Mesenchymal stem cell (in vitro differentiated cells and primary cell): ENCODE measurements at places on chromosomes 5 and 9.

DNA sequence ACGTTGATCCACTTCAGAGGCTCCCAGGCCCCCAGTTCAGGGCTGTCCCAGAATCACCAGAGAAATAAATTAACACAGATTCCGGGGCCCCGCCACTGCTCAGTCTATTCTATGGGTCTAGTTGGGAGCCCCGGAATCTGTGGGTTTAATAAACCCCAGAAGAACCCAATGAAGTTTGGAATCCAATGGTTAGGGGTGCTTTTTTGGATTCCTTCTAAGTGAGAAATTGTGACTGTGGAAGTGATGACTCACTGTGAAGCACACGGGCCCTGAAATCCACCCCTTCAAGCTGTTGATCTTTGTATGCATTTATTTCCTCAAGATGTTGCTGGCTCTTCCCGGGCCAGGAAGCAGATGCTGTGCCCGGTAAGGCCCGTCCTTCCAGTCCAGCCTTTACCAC is 57.3 kb upstream of the SLC28A3 start:
- H3K4me3 ChIP-seq = no peak overlapping the region
- no peak overlapping the region for H3K27ac ChIP-seq
- no peaks in the 10 kb centered on the region for H3K36me3 ChIP-seq
- peaks cover 6% of the 10 kb centered on the region for H3K4me1 ChIP-seq
- DNase-seq = peak; percentile 56

DNA sequence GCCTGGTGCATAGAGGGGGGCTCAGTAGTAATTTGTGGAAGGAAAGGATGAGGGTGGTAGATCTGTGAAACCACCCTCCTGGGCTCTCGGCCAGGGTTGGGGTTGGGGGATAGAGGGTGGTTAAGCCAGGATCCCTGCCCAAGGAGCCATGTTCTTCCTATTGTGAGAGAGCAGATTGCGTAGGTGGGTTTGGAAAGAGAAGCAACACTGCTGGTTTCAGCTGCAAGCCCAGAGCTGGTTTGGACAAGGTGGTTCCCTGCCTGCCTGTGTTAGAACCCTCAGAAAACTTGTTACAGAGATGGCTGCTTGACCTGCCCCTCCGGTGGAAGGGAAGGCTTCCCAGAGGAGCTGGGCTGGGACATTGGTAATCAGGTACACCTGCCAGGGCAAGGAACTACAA is 131.2 kb upstream of the HAND1 start:
- H3K27me3 ChIP-seq = peaks cover 84% of the 10 kb centered on the region
- peaks cover 15% of the 10 kb centered on the region for H3K4me1 ChIP-seq
- H3K4me3 ChIP-seq = no peak overlapping the region
- H3K36me3 ChIP-seq = no peaks in the 10 kb centered on the region

DNA sequence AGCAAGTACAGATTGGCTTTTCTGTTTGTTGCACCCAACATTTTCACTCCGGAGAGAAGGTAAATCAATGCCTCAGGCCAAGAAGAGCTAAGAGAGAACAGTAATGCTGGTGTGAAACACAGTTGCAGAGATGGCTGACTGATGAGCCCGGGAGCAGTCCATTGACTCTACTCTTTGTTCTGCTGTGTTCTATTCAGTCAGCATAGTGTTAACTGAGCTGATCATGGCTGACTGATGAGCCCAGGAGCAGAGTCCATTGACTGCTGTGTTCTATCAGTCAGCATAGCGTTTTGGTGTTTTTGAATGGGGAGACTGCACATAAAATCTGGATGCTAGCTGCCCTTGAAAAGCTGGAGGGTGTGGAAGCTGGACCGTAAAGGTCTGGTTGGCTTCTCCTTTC is 141.4 kb downstream of the FRMD3 start:
- H3K4me1 ChIP-seq = no peaks in the 10 kb centered on the region
- no peaks in the 10 kb centered on the region for H3K27me3 ChIP-seq
- H3K4me3 ChIP-seq = no peak overlapping the region
- H3K27ac ChIP-seq = no peak overlapping the region
- H3K36me3 ChIP-seq = no peaks in the 10 kb centered on the region

DNA sequence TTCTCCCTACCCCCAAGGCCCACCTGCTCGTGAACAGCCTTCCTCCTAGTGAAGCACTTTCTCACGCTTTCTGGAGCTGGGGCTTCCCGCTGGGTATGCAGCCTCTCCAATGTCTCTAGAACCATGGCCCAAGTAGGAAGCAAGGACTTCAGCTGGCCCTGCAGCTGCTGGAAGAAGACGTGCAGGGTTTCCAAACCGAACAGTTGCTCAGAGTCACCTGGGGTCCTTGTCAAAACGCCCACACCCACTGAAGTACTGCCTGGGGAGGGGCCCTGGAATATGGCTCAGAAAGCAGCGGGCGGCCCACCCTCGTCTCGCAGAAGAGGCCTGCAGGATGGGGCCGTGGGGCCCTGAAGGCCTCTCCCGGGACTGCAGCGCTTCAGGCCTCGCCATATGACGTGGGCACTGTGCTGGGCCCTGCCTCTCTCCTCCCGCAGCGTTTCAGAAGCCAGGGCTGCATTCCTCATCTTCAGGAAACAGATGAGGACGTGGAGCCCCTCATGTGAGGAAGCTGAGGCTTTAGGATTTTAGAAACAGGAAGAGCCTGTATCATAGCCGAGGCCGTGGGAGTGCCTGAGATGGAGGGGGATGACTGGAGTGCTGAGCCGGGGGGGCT is 116.0 kb upstream of the LMX1B start:
- H3K4me3 ChIP-seq = no peak overlapping the region
- H3K27me3 ChIP-seq = peaks cover 11% of the 10 kb centered on the region
- H3K36me3 ChIP-seq = no peaks in the 10 kb centered on the region

- H3K4me1 ChIP-seq = no peaks in the 10 kb centered on the region
- no peak overlapping the region for H3K27ac ChIP-seq
- peak; percentile 43 for DNase-seq
- no peaks in the 10 kb centered on the region for H3K36me3 ChIP-seq
Observed at GRCh38 chr5:89457411-89458331, 574.7 kb upstream of the MEF2C start.

GRCh38 chr9:78213712-78214111 is 22.2 kb upstream of the CEP78 start:
- H3K4me1 ChIP-seq = peaks cover 2% of the 10 kb centered on the region
- H3K4me3 ChIP-seq = no peak overlapping the region
- H3K27ac ChIP-seq = peak overlapping the region; percentile 79
- H3K27me3 ChIP-seq = no peaks in the 10 kb centered on the region
- no peaks in the 10 kb centered on the region for H3K36me3 ChIP-seq

DNA sequence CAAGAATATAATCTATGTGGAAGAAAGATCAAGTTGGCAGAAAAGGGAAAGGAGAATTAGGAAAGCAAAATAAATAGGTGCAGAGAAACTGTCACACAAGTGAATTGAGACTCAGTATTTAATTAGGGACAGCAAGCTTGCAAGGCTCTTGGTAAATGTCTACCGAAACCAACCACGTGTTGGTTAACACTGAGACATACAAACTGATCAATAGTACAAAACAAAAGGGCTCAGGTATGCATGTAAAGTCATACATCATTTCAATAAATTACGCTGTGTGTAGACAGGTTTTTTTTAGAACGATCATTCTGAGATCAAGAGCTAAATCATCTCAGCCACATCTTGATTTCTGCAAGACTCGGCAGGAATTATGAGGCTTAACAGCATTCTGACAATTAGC is 225.4 kb downstream of the EBF1 start:
- DNase-seq = no peak
- H3K36me3 ChIP-seq = no peaks in the 10 kb centered on the region
- no peaks in the 10 kb centered on the region for H3K27me3 ChIP-seq
- H3K4me3 ChIP-seq = no peak overlapping the region

DNA sequence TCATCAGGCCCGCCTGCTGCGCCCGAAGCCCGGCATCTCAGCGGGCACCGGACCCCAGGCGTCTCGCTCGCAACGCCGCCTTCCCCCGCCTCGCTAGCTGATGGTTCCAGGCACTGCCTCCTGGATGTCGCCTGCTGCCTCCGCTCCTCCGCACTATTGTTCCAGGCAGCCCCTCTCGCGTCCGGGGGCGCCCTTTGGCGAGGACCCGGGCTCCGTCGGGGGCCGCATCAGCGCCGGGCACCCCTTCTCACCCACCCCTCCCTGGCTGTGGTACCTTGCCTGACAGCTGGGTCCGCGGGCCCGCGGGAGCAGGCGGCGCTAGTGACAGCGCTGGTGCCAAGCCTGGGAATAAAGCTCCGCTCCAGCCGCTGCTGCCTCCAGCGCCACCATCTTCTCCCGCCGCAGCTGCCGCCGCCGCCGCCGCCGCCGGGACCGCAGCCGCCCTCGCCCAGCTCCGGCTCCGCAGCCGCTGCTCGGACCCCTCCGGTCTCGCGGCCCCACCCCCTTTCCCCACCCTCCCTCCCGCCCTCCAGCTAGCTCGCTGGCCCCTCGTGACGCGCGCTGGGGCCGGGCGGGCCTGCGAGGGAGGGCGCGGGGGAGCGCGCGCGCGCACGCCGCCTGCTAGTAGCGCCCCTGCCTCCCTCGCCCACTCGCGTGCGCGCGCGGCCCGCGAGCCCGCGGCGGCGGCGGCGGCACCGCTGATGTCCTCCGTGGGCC is at the start of gene APBA1:
APBA1 (minus strand) TSS at position 493 of the 717 bp plus-strand sequence.
- H3K4me3 ChIP-seq = peak within 1 kb of the TSS; percentile 87
- peaks cover 12% of the 10 kb centered on the region for H3K4me1 ChIP-seq
- H3K27ac ChIP-seq = peak within 1 kb of the TSS; percentile 66
- no peaks in the 10 kb centered on the region for H3K36me3 ChIP-seq
- peak; percentile 61 for DNase-seq

DNA sequence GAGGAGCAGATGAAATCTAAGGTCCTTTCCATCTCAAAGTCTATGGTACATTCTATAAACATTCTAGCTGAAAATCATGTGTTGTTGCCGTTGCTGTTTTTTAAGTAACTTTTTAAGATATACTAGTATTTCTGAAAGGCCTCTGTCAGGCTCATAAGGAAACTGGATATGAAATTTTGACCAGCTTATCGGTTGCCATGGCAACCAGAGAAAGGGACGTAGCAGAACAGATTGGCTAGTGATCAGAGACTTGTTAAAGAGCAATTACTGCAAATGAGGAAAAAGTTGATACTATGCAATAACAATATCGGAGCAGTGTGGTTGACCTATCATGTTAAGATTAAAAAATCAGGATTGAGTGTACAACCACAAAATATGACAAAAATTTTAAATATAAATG is 57.0 kb upstream of the RNF180 start:
- no peaks in the 10 kb centered on the region for H3K4me1 ChIP-seq
- H3K4me3 ChIP-seq = no peak overlapping the region
- no peaks in the 10 kb centered on the region for H3K27me3 ChIP-seq
- H3K27ac ChIP-seq = no peak overlapping the region
